ENCODE measurements at places on chromosomes 2 and 18. TPM values are rescaled to one million over a fixed set of nuclear protein-coding genes. Genes with fewer than 3 reads are reported as not detected.

SCN3A gene
- total RNA-seq = under 0.01 TPM

DNA sequence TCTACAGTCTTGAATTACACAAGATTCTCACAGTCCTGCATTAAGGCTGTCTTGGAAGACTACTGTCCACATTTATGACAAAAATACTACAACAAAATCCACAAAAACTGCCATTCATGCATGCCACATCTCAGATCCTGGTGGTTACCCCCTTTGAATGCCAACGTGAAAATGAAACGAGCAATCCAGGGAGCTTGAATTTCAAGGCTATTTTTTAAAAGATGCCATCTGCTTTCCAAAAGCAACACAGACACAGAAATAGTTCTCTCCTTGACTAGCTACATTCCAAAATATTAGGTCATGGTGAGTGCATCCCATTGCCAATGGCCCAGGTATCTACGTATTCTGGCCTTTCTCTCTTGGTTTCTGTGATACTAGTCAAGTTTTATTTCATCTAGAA, 36.3 kb downstream of the IRS1 start:
- DNase-seq = no peak

MRPS9 gene
- 30.5 TPM for total RNA-seq

- no peak for DNase-seq
Observed at GRCh38 chr2:12321886-12322285, 394.9 kb upstream of the TRIB2 start.

PROM2 gene
- 0.07 TPM for total RNA-seq

DNA sequence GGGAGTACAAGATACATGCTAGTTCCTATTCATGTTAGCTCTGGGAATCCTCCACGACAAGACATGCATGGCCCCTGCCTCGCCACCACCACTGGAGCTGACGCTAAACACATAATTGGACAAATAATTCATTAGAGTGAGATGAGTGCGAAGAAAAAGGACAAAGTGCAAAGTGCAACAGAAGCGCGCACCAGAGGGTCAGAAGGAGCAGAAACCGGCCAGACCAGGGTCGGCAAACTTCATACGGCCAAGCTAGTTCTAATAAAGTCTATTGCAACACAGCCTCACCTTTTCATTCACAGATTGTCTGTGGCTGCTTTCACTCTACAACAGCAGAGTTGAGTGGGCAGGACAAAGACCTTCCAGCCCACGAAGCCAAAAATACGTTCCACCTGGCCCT, 266.1 kb upstream of the KLHL29 start:
- no peak for DNase-seq

DNA sequence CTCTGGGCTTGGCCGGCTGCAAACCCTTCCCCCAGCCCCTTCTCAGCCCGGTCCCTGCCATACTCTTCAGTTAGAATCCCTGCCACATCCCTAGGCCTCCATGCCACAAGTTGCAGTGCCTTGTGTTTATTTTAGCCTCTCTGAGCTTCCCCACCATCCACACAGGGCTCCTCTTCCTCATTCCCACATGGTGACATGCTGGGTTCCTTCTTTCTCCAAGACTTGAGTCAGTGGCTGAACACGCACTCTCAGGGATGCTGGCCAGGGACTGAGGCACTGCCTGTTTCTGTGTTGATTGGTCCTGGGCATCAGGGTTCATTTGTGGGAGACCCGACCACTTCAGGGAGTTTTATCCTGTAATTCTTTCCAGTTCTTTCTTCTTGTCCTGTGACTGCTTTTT, 56.3 kb downstream of the KCNS3 start:
- DNase-seq = no peak

All from pulmonary artery endothelial cell (primary cell).